Activated CD8-positive, alpha-beta memory T cell treated with anti-CD3 and anti-CD28 coated beads for 1 hour (primary cell): ENCODE measurements at places on chromosomes 11 and 22.

- DNase-seq, result no peak
These were observed 86.1 kb upstream of the WNT7B start for GRCh38 chr22:46062971-46063631.

DNA sequence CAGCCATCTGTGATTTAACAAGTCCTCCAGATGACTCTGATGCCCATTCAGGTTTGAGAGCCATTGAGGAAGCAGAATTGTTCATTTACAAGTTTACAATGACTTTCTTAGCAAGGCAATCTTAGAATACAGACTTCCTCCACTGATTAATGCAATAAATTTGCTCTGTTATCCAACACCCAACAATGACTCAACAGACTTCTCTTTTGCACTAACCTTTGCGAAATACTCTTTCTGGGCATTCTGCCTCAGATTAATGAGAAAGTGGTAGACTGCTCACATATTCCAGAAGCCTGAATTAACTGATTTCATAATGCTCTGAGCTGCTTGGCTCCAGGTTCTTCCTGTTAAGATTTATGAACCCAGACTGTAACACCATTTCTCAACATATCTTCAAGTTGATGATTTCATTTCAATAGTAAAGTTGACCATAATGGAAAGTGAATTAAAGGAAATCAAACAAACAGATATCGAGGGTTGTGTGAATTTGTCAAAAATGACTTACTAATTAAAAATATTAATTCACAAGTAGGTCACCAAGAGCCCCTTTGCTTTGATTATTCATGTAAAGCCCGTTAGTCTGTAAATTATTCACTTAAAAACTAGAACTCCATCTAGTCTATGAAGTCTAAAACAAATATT is 70.5 kb upstream of the BLID start:
- no peak for DNase-seq

GRCh38 chr22:39515266-39516050 is 4.9 kb upstream of the ATF4 start:
- no peak for DNase-seq

DNA sequence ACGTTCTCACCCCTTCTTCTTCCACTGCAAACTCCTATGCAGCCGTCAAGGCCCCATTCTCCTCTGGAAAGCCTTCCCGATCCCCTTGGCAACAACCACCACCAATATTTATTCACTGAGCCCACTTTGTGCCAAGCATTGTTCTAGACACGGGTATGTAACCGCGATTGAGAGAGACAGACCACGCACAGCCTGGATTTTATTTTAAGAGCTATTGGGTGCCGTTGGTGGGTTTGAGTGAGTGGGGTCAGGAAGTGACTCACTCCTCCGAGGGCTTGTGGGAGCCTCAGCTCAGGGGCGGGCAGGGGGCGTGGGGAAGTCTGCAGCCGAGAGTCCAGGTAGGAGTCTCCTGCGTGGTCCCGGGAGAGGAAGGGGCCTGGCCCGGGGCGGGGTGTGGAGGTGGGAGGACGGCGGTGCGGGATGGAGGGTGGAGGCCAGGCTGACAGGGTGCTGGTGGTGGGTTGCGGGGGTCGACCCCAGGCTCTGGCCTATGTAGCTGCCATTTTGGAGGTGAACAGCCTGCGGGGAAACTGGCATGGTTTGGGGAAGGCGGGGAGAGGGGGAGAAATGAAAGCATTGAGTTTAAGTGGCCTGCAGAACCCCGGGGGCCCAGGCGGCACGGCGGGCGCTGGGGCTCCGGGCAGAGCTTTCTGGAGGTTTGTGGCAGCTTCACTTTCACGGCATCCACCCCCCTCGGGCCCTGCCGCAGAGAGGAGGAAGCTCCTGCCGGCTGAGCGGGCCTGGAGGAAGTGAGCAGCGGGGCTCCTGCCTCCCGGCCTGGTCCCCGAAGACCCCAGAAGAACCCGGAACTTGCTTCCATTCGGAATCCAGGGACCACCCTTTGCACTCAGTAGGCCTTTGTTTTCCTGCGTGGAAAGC is 547 bp downstream of the PARVG start:
- DNase-seq, result peak; percentile 38
